ENCODE measurements at places on chromosomes 1 and 21. TPM values are rescaled to one million over a fixed set of nuclear protein-coding genes. Genes with fewer than 3 reads are reported as not detected.

The C1orf185 gene
- total RNA-seq: not detected

GRCh38 chr21:16418642-16419041, 688.9 kb downstream of the USP25 start:
- no peak for DNase-seq
- H3K36me3 ChIP-seq: no peaks in the 10 kb centered on the region
- H3K27me3 ChIP-seq: no peaks in the 10 kb centered on the region
- H3K4me1 ChIP-seq: peaks cover 3% of the 10 kb centered on the region
- H3K27ac ChIP-seq: peak overlapping the region; percentile 70

The S100A16 gene
- 61.6 TPM for total RNA-seq

The SLC16A4 gene
- total RNA-seq: 0.46 TPM

- no peaks in the 10 kb centered on the region for H3K4me1 ChIP-seq
- H3K36me3 ChIP-seq: no peaks in the 10 kb centered on the region
- DNase-seq: no peak
- H3K27me3 ChIP-seq: peaks cover 27% of the 10 kb centered on the region
- H3K27ac ChIP-seq: no peak overlapping the region
Measured at GRCh38 chr1:86258101-86258500, 101.5 kb upstream of the COL24A1 start.

DNA sequence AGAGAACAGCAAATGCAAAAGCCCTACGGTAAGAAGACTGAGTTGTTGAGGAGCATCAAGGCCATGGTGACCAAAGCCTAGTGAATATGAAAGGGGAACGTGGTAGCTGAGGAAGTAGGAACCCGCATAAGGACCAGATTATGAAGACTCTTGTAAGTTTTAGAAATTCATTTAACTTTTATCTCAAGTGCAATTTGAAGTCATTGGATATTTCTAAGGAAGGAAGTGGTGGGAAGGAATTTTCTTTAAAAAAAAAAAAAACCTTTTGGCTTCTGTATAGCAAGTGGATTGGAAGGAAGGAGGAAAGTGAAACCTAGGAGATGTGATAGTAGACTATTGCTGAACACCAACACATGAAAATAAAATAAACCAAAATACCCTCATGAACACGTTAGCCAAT, 119.0 kb downstream of the TNFSF18 start:
- DNase-seq: no peak
- no peak overlapping the region for H3K27ac ChIP-seq

The SPATA46 gene
- not detected for total RNA-seq

DNA sequence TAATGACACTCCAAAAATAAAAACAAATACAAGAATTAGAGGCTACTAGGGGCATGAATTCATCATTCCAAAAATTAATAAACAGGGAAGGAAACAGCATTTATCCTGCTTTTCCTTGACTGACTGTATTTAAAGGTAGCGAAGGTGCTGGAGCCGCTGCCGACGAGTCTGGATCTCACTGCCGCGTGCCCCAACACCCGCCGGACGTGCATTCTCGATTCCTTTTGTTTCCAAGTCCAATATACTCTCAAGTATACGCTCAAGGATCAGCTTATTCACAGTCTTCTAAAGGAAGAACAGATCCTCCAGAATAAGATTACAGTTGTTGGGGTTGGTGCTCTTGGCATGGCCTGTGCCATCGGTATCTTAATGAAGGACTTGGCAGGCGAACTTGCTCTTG, 88.2 kb upstream of the GNG4 start:
- H3K27me3 ChIP-seq: no peaks in the 10 kb centered on the region
- no peak for DNase-seq
- H3K27ac ChIP-seq: no peak overlapping the region
- H3K36me3 ChIP-seq: peaks cover 30% of the 10 kb centered on the region
- no peak overlapping the region for H3K4me3 ChIP-seq
- H3K4me1 ChIP-seq: no peaks in the 10 kb centered on the region

The FAM72B gene
- total RNA-seq: 24.9 TPM

- no peak overlapping the region for H3K27ac ChIP-seq
- no peaks in the 10 kb centered on the region for H3K4me1 ChIP-seq
- DNase-seq: no peak
- H3K27me3 ChIP-seq: no peaks in the 10 kb centered on the region
Measured at GRCh38 chr1:62810420-62811274, 26.7 kb downstream of the ATG4C start.

DNA sequence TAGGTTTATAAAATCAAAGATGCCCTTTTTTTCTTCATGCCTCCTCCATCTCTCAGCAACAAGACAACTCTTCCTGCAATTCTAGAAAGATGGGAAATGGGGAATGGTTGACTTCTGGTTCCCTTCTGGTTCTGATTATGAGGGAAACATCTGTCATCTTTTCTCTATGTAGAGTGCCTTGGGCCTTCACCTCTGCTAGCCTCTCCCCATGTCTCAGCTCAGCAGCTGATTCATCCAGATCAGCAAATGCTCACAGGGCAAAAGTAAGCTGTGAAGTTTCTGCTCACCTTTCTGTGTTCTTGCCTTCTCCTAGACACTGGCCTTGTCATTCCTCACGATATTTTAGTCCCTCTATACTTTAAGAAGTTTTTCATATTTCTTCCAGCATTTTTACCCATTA, 17.8 kb upstream of the BECN2 start:
- no peaks in the 10 kb centered on the region for H3K36me3 ChIP-seq
- H3K4me3 ChIP-seq: no peak overlapping the region
- DNase-seq: no peak
- H3K27ac ChIP-seq: no peak overlapping the region
- peaks cover 5% of the 10 kb centered on the region for H3K4me1 ChIP-seq

The THEM5 gene
- total RNA-seq: not detected

- no peak overlapping the region for H3K4me3 ChIP-seq
- no peak for DNase-seq
- no peaks in the 10 kb centered on the region for H3K27me3 ChIP-seq
- no peaks in the 10 kb centered on the region for H3K4me1 ChIP-seq
- no peaks in the 10 kb centered on the region for H3K36me3 ChIP-seq
Measured at GRCh38 chr1:196098000-196098399, 510.2 kb downstream of the KCNT2 start.

GRCh38 chr1:37471345-37472231, 2.8 kb upstream of the ZC3H12A start:
- peak overlapping the region; percentile 89 for H3K27ac ChIP-seq
- peak; percentile 69 for DNase-seq
- peaks cover 40% of the 10 kb centered on the region for H3K4me1 ChIP-seq
- no peaks in the 10 kb centered on the region for H3K27me3 ChIP-seq
- H3K36me3 ChIP-seq: no peaks in the 10 kb centered on the region

GRCh38 chr1:917466-918091, 6.1 kb upstream of the SAMD11 start:
- no peaks in the 10 kb centered on the region for H3K27me3 ChIP-seq
- H3K4me3 ChIP-seq: no peak overlapping the region
- no peak for DNase-seq
- peak overlapping the region; percentile 65 for H3K27ac ChIP-seq

The TNFRSF1B gene
- 18.8 TPM for total RNA-seq

The IL19 gene
- not detected for total RNA-seq

DNA sequence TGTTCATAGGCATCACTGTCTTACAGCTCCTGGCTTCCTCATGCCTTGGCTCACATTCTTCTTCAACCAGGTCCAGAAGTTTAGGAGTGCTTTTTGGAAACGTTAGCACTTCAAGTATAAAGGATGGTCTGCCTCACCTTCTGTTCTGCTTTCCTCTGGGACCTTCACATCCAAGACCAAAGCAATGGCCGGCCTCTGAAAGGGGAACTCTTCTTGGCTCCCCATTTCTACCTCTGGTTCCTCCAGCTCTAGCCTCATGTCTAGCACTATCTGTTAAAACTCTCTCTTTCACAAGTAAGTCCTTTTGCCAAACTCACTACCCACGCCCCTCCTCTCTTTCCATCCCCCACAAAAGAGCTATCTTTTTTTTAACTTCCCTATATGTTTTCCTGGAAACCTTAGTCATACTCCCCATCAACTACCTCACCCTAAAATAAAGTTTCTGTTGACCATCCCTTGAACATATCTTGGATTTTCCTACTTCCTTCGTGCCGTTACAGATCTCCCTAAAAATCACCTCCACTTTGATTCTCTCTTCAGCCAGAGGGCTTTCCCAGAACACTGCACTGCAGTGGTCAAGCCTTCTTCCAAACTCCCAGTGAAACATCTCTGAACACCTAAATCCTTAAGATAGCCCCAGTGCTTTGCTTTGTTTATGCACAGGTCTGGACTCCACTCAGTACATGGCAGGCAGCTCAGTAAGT, 7.9 kb downstream of the SORT1 start:
- H3K4me1 ChIP-seq: peaks cover 7% of the 10 kb centered on the region
- no peak for DNase-seq
- H3K27ac ChIP-seq: no peak overlapping the region
- no peaks in the 10 kb centered on the region for H3K27me3 ChIP-seq

DNA sequence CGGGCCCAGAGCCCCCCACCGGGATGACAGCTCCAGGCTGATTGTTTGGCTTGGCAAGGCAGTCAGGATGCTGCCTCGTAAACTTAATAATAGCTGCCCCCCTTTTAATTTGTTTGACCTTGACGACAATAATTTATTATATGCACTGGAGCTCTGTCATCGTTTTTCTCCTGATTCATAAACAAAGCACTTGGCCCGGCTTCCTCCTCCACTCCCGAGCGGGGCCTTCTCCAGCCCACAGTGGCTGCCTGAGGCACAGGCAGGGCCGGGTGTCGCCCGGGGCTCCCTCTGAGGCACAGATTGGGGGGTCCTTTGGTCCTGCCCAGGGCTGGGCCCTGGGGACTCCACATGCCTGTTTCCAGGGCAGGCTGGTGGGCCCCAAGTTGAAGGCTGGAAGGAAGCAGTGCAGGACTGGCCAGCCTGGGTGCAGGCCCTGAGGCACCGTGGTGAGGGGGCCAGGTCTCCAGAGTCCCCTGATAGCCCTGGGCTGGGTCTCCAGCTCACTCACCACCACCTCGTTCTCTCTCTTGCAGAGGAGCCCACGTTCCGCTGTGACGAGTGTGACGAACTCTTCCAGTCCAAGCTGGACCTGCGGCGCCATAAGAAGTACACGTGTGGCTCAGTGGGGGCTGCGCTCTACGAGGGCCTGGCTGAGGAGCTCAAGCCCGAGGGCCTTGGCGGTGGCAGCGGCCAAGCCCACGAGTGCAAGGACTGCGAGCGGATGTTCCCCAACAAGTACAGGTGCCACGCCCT, 52.0 kb upstream of the ARHGEF16 start:
- H3K27ac ChIP-seq: no peak overlapping the region
- no peak for DNase-seq
- no peaks in the 10 kb centered on the region for H3K4me1 ChIP-seq
- no peak overlapping the region for H3K4me3 ChIP-seq
- H3K27me3 ChIP-seq: no peaks in the 10 kb centered on the region
